ENCODE measurements at places on chromosomes 3 and 15. TPM values are rescaled to one million over a fixed set of nuclear protein-coding genes. Genes with fewer than 3 reads are reported as not detected.

DNA sequence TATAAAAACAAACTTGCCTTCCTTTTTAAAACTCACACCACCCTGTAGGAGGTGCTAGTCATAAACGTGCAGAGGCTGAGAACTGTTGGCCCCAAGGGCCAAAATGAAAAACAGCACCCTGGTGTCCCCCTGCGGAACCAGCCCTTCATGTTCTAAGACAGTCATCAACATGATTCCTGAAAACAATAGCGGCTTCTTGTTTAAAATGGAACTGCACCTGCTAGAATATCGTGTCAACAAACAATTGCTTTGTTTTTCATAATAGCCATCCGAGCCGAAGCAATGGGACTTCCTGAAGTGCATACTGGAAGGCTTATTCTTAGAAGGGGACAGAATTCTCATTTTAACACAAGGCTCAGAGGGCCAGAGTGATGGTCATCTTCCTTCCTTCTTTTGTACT is 43.7 kb downstream of the MECOM start:
- DNase-seq, result no peak

DNA sequence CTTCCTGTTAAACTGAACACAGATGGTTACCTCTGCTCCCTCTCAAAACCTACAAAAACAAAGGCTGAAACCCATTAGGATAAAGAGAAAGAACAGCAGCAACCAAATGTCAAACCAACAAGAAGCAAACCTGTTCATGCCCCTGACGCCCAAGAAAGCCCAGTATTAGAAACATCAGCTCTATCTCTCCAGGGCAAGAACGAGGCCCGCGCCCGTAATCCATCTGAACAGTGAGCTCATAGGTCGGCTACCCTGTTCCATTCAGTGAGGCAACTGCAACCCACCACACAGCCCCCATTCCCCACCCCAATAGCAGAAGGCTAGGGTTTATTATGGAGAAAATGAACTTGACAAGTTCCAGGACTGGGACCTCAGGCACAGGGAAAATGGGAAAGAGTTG is 10.0 kb downstream of the LSG1 start:
- no peak for DNase-seq

DNA sequence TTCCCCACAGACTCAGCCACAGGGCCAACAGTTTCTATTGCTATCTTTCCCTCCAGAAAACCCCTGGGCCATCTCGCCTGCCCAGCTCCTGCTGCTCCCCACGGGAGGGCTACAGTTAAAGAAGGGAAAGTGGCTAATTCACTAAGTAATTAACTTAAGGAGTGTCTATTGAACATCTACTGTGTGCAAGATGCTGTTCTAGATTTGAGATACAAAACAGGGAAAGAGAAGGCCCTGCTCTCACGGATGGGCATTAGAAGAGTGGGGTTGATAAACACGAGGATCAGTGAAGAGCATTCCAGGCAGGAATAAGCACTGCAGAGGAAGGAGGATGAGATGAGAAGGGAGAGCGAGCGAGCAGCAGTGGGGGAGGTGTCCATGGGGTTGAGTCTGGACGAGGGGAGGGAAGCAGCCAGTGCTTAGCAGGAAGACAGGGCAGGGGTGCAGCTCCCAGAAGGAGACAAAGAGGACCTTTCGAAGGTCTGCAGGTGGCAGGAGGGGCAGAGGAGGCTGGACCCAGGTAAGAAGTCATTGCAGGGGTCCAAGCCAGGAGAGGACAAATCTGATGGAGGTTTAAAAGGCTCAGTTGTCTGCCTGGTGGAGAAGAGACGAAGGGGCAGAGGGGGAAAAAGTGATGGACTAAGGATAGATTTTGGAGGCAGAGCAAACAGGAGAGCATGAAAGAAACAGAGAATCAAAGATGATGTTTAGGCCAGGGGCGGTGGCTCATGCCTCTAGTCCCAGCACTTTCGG is 64.7 kb downstream of the KLF15 start:
- DNase-seq, result no peak

GRCh38 chr3:60708191-60708975 is 542.9 kb downstream of the FHIT start:
- no peak for DNase-seq

GRCh38 chr3:160401291-160402095 is 2.0 kb downstream of the SMC4 start:
- peak; percentile 52 for DNase-seq

DNA sequence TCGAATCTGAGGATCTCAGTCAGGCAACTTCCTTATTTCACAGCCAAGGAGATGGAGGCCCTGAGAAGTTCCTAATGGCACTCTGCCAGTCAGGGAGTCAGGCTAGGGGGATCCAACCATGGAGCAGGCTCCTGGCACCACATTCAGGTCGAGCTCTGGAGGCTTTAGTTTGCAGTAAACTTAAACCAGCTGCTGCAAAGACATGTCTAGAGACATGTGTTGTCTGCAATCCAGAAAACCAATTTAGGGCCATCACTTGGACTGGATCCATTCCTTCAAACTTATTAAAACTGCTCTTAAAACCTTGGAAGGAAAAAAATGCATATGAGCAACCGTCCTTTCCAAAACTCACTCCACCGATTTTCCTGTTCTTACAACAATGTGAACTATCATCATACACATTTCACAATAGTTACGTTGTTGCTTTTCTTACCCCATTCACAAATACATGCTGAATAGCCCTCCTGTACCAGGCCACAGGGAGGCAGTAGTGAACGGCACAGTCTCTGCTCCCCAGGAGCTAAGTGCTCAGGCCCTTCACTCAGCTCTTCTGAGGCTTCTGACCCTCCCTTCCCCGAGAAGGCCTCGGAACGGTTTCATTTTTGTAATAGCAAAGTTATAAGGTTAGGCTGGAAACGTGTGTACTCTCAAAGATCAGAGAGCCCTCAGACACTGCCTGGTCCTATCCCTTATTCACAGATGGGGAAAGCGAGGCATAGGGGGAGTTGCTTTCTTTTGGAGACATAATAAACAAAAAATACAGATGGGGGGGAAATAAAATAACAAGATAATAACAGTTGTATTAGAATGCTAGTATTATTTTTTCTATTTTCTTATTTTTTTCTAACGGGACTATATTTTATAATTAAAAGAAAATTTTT is 20.1 kb downstream of the RFT1 start:
- no peak for DNase-seq

- DNase-seq, result no peak
Measured at GRCh38 chr3:86954747-86955146, 36.2 kb downstream of the VGLL3 start.

DNA sequence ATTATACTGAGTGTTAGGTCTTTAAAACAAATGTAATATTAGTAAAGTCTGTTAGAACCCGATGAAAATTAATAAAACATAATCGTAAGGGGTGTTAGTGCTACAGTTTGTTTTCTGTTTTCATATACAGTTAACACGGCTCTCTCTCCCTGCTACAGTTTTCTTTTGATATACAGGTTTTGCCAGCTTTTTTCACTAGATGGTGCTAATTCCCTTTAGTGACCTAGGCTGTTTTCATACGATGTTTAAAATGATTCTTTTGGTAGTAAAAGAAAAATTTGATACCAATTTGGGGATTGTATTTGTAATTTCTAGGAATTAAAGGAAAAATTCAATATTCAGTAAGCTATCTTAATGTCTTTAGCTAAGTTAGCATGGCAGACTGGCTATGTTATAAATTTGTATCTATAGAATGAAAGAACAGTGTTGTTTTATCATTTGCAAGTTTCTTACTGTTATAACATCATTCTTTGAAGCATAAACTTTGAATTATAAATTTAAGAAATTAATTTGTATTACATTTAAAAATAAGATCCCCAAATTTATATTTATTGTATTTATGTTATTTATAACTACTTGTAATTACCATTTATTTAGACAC is 11.5 kb downstream of the APH1B start:
- DNase-seq, result peak; percentile 29

DNA sequence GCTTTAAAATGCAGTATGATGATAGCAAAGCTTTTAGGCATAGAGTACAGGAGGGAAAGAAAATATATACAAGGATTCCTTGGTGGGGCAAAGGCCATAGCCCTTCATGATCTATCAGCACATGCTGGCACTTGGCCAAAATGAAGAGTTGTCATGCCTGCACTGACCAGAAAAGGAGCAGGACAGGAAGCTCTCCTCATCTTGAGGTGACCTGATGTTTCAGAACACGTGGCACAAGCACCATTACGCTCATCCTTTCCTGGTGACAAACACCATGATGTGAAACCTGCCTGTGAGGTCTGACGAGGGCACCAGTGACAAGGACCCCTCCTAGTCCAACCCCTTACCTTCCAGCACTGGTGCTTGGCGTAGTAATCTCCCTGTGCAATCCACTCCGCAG is 77.9 kb upstream of the DCLK3 start:
- no peak for DNase-seq

GRCh38 chr3:128532012-128532983 is 39.3 kb upstream of the GATA2 start:
- DNase-seq, result no peak

GRCh38 chr3:9342696-9343095 is 20.2 kb upstream of the THUMPD3 start:
- DNase-seq, result no peak

GRCh38 chr3:16423298-16423697 is 90.2 kb downstream of the RFTN1 start:
- DNase-seq, result no peak

GRCh38 chr3:52455283-52456168 is at the start of gene NISCH:
TSS of gene NISCH (plus strand) at chr3:52455604. CDS start at chr3:52455642, 38 bp downstream.
- DNase-seq, result peak; percentile 86

DNA sequence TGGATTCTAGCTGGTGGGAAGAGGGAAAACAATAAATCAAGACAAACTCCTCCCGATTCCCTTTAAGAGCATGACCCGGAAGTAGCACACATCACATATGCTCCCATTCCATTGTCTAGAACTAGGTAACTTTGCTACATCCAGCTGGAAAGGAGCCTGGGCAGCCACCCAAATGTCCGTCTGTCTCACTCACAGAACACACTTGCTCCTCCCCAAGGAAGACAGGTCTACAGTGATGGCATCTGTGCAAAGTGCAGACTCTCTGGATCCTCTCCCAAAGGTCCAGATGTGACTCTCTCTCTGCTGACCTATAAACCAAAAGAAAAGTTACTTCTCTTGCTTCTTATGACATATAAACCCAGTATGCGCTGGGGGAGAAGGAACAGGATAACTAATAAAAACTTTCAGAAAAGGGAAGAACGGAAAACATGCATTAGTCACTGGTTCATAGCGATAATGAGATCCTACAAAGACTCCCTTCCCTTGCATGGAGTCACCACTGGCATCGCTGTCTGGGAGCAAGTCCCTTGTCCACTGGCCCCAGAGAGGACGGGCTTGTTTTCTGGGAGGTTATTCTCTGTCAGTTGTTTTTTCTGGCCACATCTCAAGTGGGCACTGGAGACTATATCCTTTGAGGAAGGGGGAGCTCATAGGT is 29.8 kb upstream of the EPHB3 start:
- DNase-seq, result peak; percentile 36

ACOX2 gene
- 4.2 TPM for total RNA-seq

HIGD2B gene
- not detected for total RNA-seq

LRRC28 gene
- 12.1 TPM for total RNA-seq

CCDC33 gene
- 4.9 TPM for total RNA-seq

WDR72 gene
- 0.17 TPM for total RNA-seq

ST3GAL6 gene
- 1.2 TPM for total RNA-seq

ANKRD34C gene
- not detected for total RNA-seq

AGTR1 gene
- total RNA-seq, result not detected
